Neural progenitor cell (in vitro differentiated cells): ENCODE measurements at places on chromosomes 6 and 20.

GRCh38 chr6:38584731-38585130 is 55.0 kb downstream of the BTBD9 start:
- DNase-seq: no peak

DNA sequence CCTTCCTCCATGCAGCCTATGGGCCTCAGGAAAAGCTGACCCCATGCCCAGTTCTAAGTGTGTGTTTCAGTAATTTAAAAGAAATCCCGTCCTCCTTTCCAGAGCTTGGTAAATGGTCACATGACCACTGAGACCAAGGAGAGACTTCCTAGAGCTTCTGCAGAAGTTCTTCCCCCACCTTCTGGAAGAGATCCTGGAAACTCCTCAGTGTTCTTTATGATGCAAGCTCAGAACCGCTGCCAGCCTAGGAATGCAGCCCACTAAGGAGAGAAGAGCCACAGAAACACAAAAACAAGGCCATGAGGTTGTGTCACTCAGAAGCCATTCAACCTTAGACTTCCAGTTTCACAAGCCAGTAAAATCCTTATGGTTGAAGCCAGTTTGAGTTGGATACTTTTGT is 348.4 kb downstream of the TPBG start:
- no peak for DNase-seq

DNA sequence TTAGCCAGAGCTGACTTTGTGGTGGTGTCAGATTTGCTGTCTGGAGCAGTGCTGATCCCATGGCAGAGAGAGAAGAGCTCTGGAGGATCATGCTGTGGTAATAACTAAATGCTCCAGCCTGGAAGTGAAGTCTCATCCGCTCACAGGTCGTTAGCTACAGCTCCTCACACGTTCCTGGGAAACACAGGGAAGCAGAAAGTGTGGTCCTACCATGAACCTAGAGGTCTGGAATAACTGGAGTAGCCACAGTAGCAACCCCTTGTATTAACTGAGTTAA is 2.7 kb downstream of the HIVEP1 start:
- DNase-seq: no peak

DNA sequence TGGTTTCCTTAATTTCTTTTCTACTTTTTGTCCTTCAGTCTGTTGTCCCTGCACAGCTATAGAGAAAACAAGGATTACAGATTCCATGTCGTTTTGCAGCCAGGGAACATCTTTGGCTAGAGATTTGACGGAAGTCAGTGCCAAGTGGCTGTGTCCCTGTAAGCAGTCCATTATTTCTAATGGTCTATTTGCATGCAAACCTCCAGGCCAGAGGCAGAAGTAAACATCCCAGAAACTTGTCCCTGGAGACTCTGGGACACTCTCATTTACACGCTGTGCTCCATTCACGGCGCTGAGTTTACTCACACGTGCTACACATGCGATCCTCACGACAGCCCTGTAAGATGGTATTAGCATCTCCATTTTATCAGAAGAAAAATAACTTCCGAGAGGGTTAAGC is 355.5 kb downstream of the PRKN start:
- no peak for DNase-seq

DNA sequence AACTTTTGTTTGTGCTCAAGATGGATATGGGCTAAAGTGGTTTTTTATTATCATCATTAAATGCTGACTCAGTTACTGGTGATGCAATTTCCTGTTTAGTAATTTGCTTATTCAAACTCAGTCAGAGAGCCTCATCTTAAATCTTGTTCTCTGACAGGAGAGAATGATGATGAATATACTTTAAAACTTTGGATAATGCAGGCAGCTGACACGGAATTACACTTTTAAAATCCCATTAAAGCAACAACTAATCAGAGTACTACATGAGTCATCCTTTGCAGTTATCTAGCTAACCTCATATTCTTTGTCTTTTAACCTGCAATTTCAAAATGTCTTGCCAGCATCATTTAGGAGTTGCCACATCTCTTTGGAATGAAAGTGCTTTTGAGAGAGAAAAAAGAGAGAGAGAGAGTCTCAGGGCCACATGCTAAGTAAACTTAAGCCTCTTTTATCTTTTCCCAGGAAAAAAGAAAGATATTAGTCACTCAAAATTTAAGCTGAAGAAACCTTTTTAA is 9.2 kb upstream of the C6orf141 start:
- DNase-seq: no peak

DNA sequence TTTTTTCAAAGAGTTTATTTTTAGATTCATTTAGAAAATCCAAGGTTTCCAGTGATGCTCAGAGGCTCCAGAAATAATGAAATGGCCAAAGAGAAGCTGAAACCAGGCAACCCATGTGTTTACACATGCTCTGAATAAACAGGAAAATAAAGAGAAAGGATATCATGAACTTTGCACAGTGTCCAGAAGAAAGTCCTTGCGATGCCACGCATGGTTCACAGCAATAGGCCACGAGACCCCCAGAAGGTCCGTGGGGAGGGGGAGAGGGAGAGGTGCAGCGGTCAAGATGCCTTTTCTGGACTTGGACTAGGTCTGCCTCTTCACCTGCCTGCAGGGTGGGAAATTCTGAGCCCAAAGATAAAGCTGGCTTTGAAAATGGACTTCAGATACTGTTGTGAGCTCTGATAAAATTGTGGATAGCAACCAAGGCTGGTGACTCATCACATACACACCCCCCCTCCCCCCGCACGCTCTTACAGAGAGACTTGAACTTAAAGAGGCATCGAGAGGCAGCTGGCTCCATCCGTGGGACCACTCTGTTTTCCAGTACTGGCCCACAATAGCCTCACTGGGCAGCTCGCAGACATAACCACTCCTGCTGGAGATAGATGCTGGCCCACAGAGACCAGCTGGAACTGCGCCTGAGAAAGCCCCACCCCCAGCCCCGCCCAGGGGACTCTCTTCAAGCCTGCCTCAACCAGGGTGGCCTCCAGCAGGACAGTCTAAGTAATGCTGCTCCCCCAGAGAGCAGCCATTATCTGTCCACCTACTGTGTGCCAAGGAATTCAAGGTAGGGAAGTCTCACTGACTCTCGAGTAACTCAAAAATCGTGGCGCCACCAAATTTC is 21.2 kb upstream of the NFATC2 start:
- peak; percentile 67 for DNase-seq

DNA sequence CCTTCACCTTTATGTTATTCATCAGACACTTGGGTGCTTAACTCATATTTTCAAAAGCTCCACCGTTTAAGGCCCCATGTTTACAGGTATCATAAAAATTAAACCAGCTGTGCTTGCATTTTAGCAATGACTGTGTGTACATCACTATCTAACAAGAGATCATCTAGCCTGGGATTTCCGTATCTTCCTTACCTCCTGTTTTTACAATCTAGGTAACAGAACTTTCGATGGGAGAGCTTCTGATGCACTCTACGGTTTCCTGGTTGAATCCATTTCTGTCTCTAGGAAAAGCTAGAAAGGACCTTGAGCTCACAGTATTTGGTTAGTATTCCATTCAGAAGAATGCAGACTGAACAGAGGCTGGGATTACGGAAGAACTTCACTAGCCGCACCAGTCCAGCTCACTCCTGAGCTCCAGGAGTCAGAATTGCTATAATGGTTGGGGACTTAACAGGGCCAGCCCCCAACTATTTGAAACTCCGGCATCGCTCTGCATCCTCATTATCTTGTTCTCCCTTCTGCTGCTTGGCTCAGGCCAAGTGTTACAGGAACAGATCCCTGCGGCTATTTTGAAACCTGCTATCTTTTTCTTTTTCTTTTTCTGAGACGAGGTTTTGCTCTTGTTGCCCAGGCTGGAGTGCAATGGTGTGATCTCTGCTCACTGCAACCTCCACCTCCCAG is 13.0 kb upstream of the CLDN20 start:
- DNase-seq: no peak
